ENCODE measurements at places on chromosomes 4 and X.

- no peak for DNase-seq
These were observed 30.9 kb upstream of the TENM3 start for GRCh38 chr4:182212211-182212761.

- DNase-seq: no peak
These were observed 20.4 kb downstream of the DOK7 start for GRCh38 chr4:3483471-3483921.

GRCh38 chr4:113474017-113474416 lies 287.5 kb downstream of the CAMK2D start:
- DNase-seq: no peak

GRCh38 chr4:20431543-20431951 lies 179.8 kb downstream of the SLIT2 start:
- DNase-seq: no peak

DNA sequence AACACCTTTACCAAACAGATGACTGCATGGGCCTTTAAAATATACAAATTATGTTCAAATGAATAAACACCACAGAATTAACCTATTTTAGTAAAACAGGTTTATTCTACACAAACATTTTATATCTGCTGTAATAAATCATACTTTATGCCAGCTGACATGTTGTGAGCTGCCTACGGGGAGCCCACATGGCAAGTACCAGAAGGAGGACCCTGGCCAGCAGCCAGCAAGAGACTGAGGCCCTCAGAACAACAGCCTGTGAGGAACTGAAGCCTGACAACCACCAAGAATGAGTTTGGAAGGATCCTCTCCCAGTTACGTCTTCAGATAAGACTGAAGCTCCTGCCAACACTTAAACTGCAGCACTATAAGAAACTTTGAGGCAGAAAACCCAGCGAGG lies 377.0 kb downstream of the PDGFC start:
- no peak for DNase-seq

GRCh38 chr4:168711197-168712140 lies 214.6 kb downstream of the PALLD start:
- DNase-seq: no peak

All from activated naive CD8-positive, alpha-beta T cell treated with anti-CD3 and anti-CD28 coated beads, Interleukin-2, amount 10 ng/mL, durations not matched to agents 7 days and 5 days (primary cell).